ENCODE measurements at places on chromosomes 16 and 17.

- no peak for DNase-seq
Measured at GRCh38 chr17:83036666-83037065, 42.7 kb upstream of the METRNL start.

DNA sequence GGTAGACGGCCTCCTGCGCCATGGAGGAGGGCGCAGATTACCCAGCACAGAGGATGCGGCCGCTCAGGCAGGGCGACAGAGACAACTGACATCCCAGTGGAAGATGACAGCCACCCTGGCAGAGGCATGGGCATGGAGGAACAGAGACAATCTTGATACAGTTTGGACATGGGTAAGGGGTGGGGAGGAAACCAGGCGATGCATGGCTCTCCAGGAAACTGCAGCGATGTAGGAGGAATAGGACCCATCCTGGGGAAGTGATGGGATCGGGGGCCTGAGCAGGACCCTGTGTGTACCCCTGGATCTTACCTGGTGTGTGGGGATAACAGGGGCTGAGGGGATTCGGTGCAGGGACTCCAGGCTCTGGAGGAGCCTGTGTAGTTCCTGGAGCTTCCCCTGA lies 4.6 kb downstream of the OSBPL7 start:
- DNase-seq, result no peak

- DNase-seq, result no peak
Measured at GRCh38 chr16:86681031-86681756, 102.8 kb downstream of the FOXL1 start.

DNA sequence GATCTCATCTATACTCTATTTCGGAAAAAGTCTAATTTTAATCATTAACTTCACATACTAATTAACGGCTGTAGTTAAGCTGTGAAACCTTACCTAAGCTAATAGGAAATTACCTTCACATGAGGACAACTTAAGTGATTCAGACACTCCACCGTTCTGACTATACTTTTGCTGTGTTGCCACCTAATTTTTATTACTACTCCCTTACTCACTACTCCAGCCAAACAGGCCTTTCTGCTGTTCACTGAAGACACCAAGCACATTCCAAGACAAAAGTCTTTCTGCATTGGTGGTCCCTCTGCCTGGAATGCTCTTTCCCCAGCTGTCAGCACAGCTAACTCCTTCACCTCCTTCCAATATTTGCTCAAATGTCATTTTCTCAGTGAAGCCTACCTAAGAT lies 1.3 kb downstream of the CMTR2 start:
- no peak for DNase-seq

DNA sequence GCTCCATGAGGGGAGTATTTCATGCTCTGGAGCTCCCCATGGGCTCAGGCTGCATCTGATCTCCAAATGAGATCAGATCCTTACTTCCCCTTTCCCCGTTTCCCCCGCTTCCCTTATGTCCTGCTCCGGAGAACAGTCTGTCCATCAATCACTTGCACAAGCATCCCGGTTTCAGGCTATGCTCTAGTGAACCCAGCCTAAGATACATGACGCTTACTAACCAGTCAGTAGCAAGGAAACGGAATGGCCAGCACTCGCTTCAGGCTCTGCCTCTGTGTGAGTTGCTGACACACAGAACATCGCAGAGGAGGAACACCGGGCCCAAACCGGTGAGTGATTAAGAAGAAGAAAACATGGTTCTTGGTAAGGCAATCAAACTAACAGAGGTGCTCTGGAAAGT lies 9.4 kb upstream of the ATP5MC1 start:
- no peak for DNase-seq

DNA sequence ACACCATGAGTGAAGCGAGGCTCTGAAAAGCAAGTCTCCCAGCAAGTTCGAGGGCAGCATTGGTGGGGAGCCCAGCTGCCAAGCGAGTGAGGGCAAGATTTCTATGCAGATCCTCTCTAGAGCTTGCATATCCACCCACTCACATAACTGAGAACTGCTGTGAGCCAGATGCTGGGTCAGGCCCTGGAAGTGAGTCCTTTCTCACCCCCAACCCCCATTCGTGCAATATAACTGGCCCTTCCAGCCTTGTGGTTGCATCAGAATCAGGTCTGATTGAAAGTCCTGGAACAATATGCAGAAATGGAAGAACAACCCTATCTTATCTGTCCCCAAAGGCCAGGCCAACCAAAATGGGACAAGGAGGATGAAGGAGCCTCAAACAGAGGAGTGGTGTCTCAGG lies 146.6 kb downstream of the IRX5 start:
- DNase-seq, result peak; percentile 41

- no peak for DNase-seq
Measured at GRCh38 chr16:56514845-56515244, 5.0 kb downstream of the BBS2 start.

DNA sequence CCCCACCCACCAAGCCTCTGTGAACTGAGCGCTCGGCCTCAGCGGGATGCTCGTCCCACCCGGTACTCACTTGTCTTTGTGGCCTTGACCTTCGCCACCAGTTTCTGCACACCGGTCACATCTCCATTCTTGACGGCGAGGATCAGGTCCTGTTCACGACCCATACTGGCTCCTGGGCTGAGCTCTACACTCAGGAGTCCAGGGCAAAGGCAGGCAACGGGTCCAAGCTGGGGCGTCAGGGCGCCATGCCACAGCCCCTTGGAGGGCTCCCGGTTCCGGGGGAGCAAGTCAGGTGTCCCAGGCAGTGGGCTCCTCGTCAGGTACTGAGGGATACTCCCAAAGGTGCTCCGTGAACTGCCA lies 1.7 kb downstream of the CASKIN2 start:
- no peak for DNase-seq

DNA sequence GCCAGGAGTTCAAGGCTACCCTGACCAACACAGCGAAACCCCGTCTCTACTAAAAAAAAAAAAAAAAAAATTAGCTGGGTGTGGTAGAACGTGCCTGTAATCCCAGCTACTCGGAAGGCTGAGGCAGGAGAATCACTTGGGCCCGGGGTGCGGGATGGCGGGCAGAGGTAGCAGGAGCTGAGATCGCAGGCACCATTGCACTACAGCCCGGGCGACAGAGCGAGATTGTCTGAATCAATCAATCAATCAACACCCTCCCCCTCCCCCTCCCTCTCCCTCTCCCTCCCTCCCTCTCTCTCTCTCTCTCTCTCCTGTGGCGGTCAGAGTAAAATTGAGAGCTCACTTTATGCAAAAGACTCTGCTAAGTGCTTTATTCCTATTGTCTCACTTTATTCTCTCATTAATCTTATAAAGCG lies 1.2 kb downstream of the HSDL1 start:
- no peak for DNase-seq

- peak; percentile 22 for DNase-seq
Measured at GRCh38 chr17:9408868-9409829, 166.5 kb downstream of the STX8 start.

GRCh38 chr16:71775949-71776348 lies 32.7 kb downstream of the AP1G1 start:
- no peak for DNase-seq

- no peak for DNase-seq
Measured at GRCh38 chr17:39335704-39336223, 65.7 kb downstream of the FBXL20 start.

DNA sequence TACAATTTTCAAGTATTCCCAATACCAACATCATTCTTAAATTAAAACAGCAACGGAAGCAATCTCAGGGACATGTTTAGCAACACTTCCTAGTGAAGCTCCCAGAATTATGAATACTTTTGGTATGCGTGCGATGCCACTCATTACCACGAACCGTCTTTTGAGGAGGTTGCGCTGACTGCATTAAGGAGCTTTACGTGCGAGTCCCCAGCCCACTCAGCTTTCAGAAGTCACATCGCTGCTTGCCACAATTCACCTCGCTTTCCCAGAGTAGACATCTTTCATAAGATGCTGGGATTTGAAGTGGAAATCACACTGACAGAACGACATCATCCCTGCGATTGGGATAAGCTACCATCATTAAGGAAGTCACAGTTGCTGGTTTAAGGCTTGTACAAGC lies 441.6 kb upstream of the HSBP1 start:
- no peak for DNase-seq

GRCh38 chr17:69144331-69145255 lies 2.9 kb upstream of the ABCA6 start:
- DNase-seq, result no peak

- no peak for DNase-seq
Measured at GRCh38 chr17:32518646-32519227, 31.9 kb downstream of the CDK5R1 start.

DNA sequence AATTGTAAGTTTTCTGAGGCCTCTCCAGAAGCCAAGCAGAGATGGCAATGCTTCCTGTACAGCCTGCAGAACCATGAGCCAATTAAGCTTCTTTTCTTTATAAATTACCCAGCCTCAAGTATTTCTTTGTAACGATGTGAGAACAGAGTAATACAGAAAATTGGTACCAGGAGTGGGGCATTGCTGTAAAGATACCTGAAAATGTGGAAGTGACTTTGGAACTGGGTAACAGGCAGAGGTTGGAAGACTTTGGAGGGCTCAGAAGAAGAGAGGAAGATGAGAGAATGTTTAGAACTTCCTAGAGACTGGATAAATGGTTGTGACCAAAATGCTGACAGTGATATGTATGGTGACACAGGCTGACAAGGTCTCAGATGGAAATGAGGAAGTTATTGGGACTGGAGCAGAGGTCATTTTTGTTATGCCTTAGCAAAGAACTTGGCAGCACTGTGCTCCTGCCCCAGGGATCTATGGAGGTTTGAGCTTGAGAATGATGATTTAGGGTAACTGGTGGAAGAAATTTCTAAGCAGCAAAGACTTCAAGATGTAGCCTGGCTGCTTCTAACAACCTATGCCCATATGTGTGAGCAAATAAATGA lies 23.1 kb downstream of the PRDM7 start:
- no peak for DNase-seq

DNA sequence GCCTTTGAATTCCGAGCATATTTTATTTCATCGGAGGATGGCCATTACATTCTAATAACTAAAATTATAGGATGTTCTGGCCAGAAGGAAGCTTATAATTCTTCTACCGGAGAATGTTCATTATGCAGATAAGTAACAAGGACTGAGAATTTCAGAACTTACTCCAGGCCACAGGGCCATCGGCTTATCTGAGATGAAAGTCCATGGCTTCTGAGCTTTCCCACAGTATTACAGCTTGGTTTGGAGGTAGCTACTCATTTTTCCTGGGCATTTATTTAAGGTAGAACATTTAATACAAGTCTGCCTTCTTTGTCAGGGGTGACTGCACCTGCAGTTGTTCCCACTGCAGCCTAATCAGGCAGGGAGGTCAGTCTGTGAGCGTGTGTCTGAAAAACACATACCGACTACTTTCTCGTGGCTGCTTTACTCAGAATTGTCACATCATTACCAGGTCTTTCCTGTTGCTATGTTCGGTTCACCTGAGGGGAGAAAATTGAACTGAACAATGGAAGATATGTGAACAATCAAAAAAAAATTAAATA lies 219.7 kb upstream of the CPHXL start:
- no peak for DNase-seq

DNA sequence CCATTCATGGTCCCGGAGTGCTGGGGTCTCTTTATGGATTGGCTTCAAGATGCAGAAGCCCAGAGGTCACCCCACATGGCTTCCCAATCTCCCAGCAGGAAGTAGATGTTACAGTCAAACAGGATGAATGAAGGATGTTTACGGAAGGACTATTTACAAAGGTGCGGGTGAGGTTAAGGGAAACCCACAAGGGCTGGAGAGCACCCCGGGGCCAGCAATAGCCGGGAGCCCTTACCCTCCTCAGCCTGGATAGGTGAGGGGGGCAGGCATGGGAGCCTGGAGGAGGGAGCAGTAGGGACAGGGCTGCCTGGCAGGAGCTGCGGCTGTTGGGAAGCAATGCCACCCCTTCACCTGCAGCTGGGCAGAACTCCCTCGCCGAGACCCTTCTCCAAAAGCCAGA lies 24.5 kb upstream of the CACNG1 start:
- no peak for DNase-seq

- DNase-seq, result peak; percentile 48
Measured at GRCh38 chr17:70144260-70144846, 25.0 kb upstream of the KCNJ2 start.

- no peak for DNase-seq
Measured at GRCh38 chr17:41339571-41340172, 11.0 kb downstream of the KRT33A start.

DNA sequence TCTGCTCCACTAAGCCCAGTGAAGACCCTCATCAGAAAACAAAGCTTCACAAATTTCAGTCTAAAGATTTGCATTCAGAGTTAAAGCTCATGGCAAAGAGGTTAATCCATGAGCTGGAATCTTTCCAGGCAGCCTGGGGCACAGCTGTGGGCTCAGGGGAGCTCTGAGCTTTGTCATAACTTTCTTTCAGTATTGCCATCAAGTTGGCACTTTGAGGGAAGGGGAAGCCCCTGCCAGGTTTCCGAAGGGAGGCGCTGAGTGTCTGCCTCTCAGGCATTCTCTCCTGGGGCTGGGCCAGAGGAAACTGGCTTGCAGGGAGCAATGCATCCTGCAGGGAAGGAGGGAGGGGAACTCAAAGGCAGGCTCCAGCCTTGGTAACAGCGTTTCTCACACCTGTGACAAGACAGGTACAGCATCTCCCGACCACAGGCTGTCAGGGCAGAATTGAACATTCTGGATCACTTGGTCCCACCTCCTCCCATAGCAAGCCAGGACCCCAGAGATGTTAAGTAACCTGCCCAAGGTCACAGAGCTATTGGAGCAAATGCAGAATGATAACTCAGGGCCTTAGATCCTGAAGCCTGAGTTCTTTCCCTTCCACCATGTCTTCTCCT lies 3.9 kb downstream of the LPO start:
- no peak for DNase-seq
